ENCODE measurements at places on chromosomes 1 and 21.

- no peak for DNase-seq
These were observed 1352.7 kb downstream of the AMY1C start for GRCh38 chr1:105102371-105102770.

GRCh38 chr1:177928952-177929351 lies 40.9 kb downstream of the SEC16B start:
- no peak for DNase-seq

- DNase-seq, result no peak
These were observed 263.6 kb downstream of the RWDD3 start for GRCh38 chr1:95497566-95497965.

- DNase-seq, result no peak
These were observed 41.7 kb downstream of the TMEM53 start for GRCh38 chr1:44632598-44632997.

DNA sequence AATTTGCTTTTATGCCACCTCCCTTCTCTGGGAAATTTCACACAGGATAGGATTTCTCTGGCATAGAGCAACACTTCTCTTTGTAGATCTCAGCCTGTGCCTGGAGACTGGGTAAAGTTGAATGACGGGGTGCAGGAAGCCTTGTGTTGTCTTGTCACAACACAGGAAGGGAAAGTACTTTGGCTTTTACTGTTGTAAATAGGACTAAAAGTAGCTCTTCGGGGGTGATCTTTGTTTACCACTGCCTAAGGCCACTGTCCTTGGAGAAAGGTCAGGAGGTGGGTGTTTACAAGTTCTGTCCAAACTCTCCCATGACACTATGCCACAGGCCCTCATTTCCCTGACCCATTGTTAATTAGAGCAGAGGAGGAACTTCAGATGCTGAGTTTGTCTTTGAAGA lies 139.7 kb downstream of the FGGY start:
- DNase-seq, result peak; percentile 44

DNA sequence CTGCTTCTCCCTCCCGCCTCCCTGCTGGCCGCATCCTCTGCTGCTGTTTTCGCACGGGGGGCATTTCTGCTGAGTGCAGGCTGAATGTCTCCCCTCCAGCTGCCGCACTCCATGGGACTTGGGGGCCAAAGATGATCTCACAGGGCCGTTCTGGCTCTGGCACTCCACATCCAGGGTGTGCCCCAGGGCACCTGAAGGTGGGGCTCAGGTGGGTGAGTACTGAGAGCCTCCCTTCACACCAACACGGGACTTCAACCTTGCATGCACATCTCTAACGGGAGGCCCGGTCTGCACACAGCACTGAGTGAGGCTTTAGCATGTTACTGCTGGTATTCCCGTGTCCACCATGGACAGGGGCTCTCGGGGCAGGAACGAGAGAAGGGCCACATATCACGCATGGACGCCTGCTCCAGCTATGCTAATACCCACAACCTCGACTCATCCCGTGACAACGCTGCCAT lies 88.9 kb downstream of the DMRTB1 start:
- no peak for DNase-seq

- DNase-seq, result no peak
These were observed 87.0 kb upstream of the VAMP3 start for GRCh38 chr1:7684132-7684531.

- DNase-seq, result no peak
These were observed 4.7 kb upstream of the SLC5A9 start for GRCh38 chr1:48217856-48218255.

GRCh38 chr1:179043266-179043665 lies 17.6 kb downstream of the FAM20B start:
- no peak for DNase-seq

- no peak for DNase-seq
These were observed 330.7 kb downstream of the CAMTA1 start for GRCh38 chr1:7116001-7116400.

DNA sequence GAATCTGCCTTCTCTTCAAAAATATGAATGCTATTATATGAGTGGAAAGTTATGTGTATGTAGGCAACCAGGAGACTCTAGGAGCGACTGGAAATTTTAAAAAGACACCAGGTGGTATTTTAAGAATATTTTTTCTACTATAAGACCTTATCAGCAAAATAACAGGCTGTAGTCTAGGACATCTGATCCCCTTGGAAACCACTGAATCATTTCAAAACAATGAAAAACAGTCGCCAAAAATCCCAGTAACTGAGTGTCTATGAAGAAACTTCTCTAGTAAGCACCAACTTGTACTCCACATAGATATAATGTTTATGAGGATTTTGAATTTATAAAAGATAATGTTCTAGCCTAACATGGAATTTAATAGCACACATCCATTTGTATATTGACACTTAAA lies 358.5 kb downstream of the GPATCH2 start:
- no peak for DNase-seq

DNA sequence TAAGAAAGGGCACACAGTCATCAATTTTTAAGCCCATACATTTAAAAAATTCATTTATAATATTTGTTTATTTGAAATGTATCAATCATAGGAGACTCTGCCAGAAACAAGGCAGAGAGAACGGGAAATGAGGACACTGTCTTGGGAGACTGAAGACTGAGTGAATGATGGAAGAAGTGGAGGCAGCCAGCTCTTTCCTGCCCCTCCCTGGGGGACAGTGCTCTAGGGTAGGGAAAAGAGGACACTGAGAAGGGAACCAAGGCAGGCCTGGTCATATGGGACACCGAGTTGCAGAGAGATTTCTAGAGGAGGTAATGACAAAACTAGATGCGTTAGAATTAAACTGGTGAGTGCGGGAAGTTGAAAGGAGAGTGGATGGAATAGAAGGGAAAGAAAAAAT lies 31.6 kb downstream of the EEIG2 start:
- no peak for DNase-seq

DNA sequence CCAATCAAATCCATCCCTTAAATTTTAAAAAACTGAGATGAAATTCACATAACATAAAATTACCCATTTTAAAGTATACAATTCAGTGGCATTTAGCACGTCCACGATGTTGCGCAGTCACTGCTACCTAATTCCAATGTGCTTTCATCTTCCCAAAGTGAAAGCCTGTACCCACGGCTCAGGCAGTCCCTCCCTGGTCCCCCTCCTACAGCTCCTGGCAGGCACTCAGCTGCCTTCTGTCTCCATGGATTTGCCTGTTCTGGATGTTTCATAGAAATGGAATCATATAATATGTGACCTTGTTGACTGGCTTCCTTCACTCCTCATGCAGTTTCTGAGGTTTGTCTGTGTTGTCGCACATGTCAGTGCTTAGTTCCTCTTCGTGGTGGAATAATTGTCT lies 386.3 kb downstream of the CAMTA1 start:
- no peak for DNase-seq

GRCh38 chr1:47765742-47766485 lies 231.3 kb downstream of the TRABD2B start:
- DNase-seq, result no peak

DNA sequence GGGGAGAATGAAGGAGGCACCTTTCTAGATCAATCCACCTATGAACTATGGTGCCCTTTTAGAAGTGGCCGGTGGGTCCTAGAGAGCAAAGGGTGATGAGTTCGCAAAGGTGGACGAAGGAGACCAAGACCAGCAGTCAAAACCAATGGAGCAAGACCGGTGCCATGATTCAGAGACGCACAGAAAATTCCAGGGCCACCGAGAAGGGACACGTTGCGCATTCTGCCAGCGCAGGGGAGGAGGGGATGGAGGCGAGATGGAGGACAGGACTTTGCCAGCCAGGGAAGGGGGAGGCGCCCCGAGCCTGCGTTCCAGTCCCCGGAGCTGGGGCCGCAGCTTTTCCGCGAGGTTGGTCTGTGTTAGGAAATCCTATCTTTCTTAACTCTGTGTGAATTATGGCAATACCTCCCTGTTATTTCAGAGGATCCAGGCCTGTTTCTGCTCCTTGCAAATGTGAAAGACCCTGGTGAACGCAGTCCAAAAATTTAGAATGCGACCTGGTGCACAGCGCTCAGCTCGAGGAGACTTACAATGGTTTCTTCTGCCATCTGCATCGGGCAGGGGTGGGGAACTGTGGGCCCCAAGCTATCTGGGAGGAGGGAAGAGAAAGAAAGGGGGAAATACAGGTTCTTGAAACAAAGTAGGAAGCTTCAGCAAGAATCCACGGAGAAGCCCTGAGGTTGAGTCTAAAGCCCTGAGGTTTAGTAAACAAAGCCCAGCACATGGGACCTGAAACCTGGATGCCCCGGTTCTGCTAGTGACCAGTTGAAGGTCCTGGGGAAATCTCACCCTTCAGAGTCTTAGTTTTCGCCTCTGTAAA lies 129.4 kb downstream of the MRPS6 start:
- peak; percentile 58 for DNase-seq

- no peak for DNase-seq
These were observed 459.1 kb downstream of the DPYD start for GRCh38 chr1:97461782-97462181.

DNA sequence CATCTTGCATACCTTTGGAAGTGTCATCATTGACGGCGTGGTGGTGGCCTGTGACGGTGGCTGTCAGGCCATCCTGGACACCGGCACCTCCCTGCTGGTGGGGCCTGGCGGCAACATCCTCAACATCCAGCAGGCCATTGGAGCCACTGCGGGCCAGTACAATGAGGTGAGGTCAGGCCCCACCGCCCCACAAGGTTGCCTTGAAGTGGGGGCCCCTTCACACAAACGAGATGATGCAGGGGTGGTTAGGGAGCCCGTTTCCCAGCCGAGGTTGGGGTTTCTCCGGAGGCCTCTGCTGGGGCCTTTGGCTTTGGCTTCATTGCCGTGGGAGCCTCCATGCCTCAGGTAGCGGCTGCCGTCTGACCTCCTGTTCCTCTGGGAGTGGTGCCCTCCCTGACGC lies 29.6 kb downstream of the KCNA10 start:
- no peak for DNase-seq

DNA sequence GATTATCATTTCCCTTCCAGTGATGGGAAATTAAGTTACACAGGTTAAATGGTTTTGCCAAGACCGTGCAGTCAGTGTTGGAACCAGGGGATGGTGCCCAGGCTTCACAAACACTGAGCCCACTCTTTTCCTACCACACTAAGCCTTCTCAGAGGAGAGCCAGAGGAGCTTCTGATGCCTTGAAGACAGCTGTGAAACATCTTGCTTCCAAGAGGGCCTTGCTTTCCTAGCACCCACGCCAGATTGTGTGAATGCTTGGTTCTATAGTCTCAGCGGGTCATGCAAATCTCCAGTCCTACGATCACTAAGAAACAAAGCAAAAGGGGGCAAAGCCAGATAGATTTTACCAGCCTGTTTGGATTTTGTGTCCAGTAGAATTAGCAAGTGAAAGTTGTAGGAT lies 187.5 kb downstream of the DHRS3 start:
- DNase-seq, result no peak

All from NT2/D1 (cell line).